Neuronal stem cell (in vitro differentiated cells): ENCODE measurements at places on chromosomes 5 and 9.

GRCh38 chr5:171810227-171810626, 24.6 kb downstream of the SMIM23 start:
- no peak for DNase-seq

DNA sequence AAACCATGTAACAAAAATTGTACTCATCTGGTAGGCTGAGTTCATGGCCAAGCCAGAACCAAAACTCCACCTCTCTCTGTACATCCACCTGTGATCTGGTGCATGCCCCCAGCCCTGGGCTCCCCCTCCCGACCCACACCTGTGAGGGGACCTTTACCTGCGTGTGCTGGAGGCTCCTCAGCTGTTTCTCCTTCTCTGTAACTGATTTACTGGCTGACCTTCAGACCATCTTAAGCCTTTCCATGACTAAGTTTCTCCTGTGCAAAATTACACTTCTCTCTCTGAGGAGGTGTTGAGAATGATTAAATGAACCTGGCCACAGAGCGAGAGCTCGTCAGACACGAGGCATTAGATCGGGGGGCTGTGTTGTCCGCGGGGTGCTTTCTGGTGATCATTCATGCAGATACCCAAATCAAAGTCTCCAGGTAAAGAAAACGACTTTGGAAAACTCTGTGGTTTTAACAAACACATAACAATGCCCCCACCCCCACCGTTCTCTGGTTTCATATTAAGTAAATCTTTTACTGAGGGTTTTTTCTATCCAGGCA, 136.4 kb downstream of the SEMA5A start:
- DNase-seq: no peak

DNA sequence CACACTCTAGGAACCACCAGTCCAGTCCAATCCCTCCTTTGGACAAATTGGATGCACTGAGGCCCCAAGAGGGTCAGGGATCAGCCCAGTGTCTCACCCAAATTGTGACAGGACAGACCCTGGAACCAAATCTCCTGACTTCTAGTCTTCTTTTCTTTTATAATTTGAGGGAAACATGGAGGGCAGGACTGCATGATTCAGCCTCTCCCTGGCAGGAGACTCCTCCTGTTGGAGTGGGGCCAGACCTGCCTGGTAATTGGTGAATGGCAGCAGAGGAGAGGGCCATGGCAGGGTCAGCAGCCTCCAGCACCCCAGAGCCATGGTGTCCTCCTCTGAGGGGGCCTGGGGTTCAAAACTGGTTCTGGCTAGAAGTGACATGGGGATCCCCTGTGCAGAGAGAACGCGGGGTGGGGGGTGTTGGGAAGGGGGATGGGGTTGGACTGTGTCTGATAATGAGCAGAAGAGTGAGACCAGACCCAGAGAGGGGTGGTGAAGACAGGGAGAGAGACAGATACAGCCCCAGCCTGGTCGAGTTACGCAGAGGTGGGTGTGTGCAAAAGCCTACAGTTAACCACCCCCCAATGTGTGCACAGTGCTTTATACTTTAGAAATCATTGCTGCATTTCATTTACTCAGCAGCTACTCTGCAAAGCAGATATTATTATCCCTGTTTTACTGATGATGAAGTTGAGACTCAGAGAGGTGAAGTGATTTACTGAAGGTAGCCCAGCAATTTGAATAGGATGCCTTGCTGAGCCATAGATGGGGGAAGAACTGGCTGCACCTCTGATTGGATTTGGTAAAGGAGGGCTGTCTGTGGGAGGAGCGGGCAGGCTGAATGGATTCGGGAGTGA, 3.8 kb upstream of the SYNPO start:
- no peak for DNase-seq

GRCh38 chr9:99896119-99896518, 10.3 kb upstream of the STX17 start:
- no peak for DNase-seq

- DNase-seq: no peak
Observed at GRCh38 chr5:35679357-35679756, 61.7 kb downstream of the SPEF2 start.

DNA sequence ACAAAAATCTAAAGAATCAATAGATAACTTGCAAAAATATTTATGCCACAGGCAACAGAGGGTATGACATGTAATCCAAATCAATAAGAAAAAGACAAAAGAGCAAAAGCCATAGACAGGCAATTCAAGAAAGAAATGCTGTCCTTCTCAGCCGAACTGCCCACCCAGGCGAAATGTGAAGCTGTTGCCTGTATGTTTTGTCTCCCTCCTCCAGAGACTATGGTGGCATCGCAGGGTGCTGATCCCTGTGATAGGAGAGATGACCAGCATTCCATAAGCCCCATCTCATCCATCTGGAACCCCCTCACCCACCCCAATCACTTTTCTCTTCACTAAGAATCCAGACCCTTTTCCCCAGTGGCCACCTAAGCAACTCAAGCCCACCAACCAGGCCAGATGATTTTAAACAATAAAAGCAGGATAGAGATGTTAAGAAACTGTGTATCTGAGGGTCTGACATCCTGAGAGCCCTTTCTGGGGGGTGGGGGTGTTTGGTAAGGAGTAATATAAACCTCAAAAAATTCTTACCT, 5.3 kb upstream of the ACSL6 start:
- DNase-seq: no peak

DNA sequence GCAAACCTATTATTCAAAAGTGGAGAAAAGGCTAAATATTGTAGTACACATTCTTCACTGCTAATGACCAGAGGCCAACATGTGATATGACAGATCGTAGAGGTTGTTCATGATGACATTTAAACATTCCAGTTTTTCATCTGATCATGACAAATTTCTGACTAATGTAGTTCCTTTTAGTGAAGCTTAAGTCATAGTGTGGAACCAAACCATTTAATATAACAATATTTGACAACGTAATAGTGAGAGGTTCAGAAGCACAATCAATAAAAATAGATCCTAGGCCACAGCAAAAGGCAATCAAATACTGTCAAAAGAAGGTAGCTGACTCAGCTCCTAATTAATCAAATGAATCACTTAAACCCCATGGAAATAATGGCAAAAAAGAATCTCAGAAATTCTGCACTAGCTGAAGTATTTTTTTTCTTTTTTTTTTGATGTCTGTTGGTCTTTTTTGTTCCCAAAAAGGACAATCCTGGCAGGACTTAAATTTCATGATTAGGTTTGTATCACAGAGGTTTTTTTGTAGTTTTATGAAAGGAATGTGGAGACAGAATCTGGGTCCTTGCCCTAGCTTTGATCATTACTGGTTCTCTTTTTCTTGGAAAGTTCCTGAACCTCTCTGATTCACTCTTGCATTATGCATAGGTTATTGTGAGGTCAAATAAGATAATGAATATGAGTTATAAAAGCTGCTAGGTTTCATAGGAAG, 795.0 kb downstream of the DTWD2 start:
- DNase-seq: no peak

GRCh38 chr5:9622971-9623421, 7.2 kb downstream of the TAS2R1 start:
- no peak for DNase-seq

- no peak for DNase-seq
Observed at GRCh38 chr9:76789840-76790239, 25.6 kb downstream of the PCA3 start.

GRCh38 chr9:18605766-18606180, 131.8 kb downstream of the ADAMTSL1 start:
- no peak for DNase-seq

- no peak for DNase-seq
Observed at GRCh38 chr5:27062451-27062850, 24.1 kb upstream of the CDH9 start.
